ENCODE measurements at places on chromosomes 7 and 10.

GRCh38 chr10:63166742-63167258, 33.7 kb downstream of the NRBF2 start:
- DNase-seq, result peak; percentile 46

DNA sequence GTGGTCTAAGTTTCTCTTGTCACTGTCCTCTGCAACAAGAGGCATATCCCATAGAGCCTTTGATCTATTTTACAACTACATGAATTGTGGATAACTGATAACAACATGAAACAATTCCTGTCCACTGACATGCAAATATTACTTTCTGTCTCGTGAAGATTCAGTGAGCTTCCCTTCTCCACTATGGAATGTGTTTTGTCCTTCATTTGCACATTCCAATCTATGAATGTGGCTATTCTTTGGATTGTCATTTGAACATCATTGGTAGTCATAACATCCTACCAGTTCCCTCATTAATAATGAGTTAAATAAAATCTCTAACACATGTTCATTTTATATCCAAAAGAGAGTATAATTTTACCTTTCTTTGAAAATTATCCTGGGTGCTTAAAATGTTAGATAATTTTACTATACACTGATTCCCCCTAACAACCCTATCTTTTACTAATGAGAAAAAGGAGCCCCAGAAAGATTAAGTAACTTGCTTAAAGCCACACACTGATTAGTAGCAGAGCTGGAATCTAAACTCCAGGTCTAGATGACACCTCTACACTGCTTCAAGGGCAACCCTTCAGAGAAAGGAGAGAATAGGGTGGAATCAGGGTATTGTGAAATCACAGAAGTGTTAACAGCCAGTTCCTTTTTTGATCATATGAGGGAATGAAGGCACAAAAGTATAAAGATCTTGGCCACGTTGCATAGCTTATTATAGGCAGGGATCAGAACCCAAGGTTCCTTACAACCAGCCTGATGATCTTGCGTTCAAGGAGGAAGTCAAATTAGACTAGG, 39.1 kb downstream of the PDE1C start:
- DNase-seq, result no peak

- no peak for DNase-seq
Observed at GRCh38 chr7:21969822-21970221, 24.1 kb upstream of the CDCA7L start.

DNA sequence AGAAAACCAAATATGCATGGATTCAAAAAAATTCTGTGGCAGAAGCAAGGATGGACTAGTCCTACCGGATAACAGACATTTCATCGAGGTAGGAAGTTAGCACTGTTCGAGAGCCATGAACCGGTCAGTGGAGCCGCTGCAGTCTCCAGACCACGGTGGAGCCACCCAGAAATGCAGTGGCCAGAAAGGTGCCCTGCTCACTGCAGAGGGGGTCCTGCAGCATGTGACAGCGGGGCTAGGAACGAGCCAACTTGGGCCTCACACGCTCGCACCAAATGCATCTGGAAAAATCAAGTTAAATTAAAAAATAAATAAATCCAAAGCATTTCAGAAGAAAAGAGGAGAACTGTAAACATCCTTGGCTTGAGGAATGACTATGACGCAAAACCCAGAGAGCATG, 13.1 kb upstream of the CFAP46 start:
- no peak for DNase-seq

DNA sequence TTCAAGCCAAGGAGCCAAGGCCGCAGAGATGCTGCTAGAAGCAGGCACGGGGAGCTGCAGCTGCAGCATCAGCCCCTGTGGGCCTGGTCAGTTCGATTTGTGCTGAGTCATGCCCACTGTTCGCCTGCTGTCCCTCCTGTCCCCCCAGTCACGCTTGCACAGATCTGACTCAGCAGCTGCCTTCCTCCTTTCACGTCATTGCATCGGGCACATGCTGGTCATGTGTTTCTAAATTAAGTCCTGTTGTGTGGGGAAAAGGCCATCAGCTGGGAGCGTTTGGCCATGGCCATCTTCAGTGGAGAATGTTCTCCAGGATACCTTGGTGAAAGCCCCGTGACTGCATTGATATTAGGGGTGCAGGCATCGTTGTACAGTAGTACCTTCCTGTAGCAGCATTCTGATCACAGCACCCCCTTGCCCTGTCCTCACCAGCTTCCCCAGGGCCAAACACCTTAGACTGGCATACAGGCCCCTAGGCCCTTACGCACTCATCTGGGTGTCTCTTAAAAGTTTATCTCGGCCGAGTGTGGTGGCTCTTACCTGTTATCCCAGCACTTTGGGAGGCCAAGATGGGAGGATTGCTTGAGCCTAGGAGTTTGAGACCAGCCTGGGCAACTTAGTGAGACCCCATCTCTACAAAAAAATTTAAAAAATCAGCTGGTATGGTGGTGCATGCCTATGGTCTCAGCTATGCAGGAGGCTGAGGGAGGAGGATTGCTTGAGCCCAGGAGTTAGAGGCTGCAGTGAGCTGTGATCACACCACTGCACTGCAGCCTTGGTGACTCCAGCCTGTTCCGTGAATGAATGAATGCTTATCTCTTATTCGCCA, 23.2 kb downstream of the POR start:
- no peak for DNase-seq

- no peak for DNase-seq
Observed at GRCh38 chr10:5945561-5946418, 31.6 kb downstream of the IL15RA start.

GRCh38 chr7:127903892-127904669, 127.2 kb downstream of the LRRC4 start:
- DNase-seq, result no peak

GRCh38 chr10:111926286-111926685, 257.3 kb downstream of the GPAM start:
- no peak for DNase-seq

- DNase-seq, result no peak
Observed at GRCh38 chr7:110400411-110400810, 690.5 kb upstream of the LRRN3 start.

DNA sequence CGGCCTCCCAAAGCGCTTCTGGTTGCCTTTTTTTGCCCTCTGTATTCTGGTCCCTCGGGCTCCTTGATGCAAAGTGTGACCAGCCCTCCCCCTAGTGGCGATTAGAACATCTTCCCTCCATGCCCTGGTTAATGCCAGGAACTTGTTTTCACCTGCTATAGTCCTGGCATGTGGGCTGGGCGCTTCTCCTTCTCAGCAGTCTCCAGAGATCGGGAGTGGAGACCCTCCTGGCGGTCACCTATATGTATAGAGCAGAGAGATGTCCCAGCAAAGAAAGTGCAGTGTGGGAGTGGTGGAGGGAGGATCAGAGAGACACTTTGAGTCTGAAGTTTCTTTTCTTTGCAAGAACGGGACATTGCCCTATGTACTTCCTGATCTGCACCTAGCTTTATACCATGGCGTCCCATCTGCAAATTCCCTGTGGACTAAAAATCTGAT, 264.1 kb downstream of the OTUD1 start:
- peak; percentile 48 for DNase-seq

- DNase-seq, result no peak
Observed at GRCh38 chr7:39525926-39526325, 40.3 kb upstream of the YAE1 start.

DNA sequence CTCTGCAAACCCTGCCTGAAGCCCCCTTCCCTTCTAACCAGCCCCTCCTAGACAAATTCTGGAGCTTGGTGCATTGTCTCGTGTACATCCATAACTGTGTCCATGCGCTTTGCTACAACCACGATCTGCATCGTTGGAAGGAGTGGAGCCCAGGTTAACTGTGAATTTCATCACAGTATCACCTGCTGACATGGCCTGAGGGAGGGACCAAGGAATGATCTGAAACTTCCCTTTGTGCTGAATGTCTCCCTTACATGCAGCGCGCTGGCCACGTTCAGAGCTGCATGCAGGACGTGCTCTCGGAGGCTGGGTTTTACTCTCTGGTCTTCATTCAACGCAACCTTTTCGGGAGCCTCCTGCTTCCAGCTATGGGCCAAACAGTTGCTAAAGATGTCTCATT, 222.3 kb downstream of the CUX1 start:
- no peak for DNase-seq

DNA sequence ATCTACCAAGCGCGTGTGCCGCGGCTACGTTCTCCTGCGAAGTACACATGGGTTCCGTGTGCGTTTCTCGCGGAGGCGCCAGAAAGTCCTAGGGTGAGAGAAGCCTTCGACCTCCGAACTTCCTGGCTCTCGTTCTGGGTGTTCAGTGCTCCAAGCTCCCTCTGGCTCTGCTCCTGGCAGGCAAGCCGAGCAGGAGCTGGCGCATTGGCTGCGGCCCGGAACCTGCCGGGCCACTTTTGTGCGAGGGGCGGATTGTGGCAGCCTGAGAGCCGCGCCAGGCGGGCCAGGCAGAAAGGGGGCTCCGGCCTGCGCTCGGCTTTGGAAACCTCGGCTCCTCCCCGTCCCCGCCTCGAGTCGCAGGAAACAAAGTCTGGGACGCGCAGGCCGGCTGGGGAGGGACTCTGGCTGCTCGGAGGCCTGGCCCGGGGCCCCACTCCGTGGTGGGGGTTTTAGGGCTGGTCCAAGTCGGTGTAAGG, 9.6 kb downstream of the EMX2 start:
- no peak for DNase-seq

- no peak for DNase-seq
Observed at GRCh38 chr7:96637522-96637921, 72.1 kb downstream of the SEM1 start.

GRCh38 chr10:13883636-13884444, 297.1 kb downstream of the PRPF18 start:
- no peak for DNase-seq

DNA sequence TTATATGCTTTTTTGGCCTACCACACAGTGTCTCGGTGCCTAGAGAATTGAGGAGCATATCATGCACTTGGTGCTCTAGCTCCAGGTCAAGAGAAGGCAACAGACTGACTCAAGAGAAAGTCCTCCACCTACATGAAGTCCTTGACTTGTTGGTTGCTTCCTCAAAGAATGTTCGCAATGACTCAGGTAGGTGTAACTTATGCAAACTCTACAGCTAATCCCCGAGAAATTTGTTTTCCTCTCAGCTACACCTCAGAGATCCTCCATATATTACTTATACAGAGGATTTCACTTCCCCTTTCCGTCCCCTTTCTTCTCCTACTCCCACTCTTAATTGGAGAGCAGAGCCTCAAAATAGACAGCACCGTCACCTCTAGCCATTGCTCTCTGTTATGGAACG, 1013.1 kb downstream of the KCNMA1 start:
- no peak for DNase-seq

- no peak for DNase-seq
Observed at GRCh38 chr7:97390915-97391593, 273.6 kb downstream of the SDHAF3 start.

DNA sequence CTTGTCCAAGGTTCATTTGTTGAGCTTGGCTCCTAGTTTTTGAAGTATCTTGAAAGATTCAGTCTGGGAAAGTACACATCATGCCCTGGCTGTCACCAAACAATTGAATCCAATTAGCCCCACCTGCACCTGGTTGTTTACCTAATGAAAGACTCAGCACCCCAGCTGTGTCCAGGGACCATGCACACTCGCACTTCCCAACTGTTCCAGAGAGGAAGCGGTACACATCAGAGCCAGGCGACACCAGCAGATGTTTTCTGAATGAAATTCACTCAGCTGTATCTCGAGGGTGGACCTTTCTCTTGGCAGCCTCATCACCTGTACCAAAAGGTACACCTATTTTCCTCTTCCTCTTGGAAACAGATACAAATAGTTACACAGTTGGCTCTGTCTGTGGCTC, 216.4 kb upstream of the LRGUK start:
- DNase-seq, result no peak
